ENCODE measurements at places on chromosomes 2 and 18.

GRCh38 chr2:33605056-33605455, 6.0 kb upstream of the FAM98A start:
- no peak for DNase-seq

- DNase-seq, result no peak
Measured at GRCh38 chr2:1307670-1308069, 105.6 kb upstream of the TPO start.

DNA sequence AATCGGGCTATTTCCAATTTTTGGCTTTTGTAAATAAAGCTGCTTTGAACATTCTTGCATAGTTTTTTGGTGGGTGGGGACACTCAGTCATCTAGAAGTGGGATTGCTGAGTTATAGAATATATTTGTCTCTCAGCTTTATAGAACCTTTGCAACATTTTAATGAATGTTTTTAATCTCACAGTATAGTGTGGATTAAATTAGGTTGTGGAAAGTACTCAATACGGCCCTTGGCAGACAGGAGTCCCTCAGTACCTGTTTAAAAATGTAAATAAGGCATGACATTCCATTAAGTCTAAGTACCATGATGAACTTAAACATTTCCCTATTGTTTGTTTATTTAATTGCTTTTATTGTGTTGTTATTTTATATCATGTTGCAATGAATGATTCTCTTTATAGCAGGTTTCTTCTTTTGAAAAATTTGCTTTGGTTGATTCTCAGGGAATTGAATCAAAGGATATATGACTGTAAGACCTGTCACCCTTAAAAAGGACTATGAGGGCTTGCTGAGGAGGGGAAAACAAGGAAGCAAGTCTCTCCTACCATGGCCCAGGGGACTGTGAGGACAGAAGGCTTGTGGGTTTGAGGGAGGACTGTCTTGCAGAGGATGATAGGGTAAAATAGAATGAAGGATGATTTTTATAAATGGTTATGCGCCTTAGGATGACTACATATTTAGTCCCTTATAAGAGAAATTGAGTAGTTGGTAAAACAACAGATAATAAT, 165.1 kb downstream of the RPIA start:
- DNase-seq, result no peak

DNA sequence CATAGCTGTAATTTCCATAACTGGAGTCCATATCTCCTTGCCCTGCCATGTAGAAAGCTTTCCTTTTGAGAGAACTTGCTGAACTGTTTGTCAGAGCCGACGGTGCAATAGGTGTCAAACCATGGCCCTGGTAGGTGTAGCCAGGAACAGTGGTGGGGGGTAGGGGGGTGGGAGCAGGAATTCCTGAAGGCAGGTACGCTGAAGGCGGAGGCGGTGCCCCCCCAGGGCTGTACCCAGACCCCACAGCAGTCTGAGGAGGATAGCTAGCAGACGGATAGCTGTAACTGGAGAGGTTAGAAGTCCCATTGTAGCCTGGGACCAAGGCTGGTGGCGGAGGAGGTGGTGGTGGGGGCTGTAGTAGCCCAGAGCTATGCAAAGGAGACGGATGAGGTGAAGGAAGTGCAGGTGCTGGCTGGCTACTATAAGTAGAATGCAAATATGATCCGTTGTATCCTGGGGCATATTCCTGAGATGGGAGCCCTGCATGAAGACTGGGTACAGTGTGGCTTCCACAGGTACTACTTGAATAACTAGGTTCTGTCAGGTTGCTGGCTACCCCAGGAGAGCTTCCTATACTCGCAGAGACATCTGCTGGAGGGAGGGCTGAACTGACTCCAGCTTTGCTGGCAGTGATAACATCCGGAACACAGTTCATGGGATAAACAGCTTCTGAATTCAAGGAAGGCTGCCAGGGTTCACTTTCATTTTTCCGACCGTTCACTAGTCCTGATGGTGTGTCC, 124.8 kb downstream of the FIGN start:
- DNase-seq, result no peak

DNA sequence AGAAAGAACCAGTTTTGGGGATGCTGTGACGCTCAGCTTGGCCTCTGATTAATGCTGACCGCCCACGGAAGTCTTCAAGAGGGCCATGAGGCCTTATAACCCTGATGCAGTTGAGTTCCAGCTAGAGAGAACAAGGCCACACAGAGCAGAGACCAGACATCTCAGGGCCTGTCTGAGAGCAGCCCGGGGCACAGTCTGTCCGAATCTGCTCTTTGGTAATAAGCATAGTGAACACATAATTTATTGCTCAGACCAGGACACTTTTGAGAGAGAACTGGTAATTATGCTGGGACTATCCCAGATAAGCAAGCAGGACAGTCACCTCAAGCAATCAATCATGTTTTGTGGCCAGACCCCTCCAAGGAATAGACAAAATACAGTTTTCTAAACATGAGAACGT, 68.5 kb downstream of the STPG4 start:
- no peak for DNase-seq

- DNase-seq, result no peak
Measured at GRCh38 chr2:99841749-99842148, 300.6 kb downstream of the AFF3 start.

DNA sequence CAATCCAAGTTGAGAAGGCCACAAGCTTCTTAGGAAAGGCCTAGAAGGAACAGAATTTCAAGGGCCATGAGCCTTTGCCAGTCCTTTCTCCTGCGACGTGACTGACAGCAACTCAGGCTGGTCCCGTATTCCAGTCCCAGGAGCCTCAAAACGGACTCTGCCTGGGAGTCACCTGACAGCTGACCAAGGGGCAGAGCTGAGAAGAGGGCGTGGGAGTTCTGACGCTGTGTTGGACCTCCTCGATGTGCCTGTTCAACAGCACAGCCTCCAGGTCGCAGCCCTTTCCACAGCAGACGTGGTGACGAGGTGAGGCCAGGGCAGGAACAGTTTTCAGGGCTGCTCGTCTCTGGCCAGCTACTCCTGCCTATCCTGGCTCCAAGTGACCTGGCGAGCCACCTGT, 37.6 kb downstream of the CENPO start:
- no peak for DNase-seq

DNA sequence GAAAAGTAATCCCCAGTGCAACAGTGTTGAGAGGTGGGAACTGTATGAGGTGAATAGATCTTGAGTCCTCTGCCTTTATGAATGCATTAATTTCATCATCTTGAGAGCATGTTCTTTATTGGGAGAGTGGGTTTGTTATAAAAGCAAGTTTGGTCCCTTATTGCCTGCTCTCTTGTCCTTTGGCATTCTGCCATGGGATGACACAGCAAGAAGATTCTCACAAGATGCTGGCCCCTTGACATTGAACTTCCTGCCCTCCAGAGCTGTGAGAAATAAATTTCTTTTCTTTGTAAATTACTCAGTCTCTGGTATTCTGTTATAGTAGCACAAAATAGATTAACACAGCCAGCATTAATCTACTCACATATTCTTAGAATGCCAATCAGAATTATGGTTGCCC, 108.6 kb downstream of the EHBP1 start:
- no peak for DNase-seq

- DNase-seq, result no peak
Measured at GRCh38 chr2:179051250-179051649, 1.3 kb upstream of the CCDC141 start.

DNA sequence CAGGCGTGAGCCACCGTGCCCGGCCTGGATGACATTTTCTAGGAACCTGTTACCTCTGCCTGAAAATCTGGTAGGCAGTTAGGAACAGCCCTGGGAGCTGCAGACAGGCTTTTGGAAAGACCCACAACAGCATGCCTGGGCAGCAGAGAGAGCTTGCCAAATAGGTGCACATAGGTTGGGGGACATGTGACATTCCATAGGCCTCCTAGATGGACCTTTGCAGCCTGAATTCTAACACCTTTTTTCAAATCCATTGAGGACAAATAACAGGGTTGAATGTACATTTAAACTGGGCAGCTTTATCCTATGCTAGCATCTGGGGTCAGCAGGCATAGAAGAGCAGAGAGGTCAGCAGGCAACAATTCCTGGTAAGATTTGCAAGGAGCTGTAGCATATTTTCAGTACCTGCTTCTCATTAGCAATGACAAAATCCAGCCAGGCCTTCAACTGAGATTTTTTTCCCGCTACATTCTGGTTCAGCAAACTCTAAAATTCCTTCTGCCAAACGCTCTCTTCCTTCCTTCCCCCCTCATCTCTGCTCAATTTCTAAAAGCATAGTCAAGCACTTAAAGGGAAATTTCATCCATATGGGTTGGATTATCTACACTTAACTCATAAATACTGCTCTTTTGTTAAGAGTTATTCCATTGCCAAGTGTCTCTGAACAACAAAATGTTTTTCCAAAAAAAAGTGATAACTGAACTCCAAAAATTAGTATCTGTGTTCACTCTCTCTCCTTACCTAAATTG, 75.2 kb downstream of the SOWAHC start:
- no peak for DNase-seq

DNA sequence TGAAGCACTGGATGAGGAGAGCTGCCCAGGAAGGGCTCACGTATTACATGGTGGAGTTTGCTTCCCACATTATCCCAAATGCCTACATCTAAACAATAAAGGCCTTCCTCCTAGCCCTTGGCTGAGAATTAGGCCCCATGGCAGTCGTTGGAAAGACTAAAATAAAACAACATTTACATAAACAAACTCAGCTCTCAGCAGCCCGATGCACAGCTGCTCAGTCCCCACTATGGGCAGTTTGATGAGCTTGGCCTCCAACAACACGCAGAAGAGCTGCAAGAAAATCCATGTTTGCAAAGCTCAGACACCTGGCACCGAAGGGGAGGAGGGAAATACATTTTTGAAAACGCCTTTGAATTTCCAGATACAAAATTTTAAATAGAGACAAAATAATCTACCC, 352.4 kb downstream of the EIPR1 start:
- no peak for DNase-seq

DNA sequence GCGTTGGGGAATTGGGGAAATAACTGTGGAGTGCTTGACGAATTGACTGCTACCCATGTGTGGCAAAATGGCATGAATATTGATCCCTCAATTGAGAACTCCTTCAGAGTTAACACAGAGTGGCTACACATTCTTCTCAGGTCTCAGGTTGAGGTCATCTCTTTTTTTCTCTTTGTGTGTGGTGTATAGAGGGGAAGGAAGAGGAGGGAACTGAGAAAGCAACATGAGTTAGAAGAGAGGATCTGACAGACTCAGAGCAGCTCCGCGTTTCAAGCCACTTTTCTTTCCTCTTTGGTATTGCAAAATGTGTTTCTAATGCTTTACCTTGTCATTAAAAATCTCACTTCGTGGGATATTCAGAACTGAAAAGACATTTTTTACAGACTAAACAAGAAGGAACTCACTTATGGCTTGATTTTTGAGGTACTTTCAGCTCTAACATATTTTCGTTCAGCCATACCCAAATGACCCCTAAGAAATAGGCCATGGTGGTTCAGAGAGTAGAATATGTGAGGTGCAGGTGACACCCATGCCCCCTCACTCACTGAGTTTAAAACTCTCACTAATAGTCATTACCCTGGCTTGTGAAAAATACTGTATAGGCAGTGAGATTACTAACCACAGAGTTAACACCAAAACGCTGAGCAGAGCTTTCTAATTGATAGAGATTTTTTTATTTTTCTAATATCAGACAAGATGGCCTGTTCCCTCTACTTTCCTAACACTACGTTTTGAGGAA, 22.5 kb downstream of the STAT4 start:
- DNase-seq, result no peak

DNA sequence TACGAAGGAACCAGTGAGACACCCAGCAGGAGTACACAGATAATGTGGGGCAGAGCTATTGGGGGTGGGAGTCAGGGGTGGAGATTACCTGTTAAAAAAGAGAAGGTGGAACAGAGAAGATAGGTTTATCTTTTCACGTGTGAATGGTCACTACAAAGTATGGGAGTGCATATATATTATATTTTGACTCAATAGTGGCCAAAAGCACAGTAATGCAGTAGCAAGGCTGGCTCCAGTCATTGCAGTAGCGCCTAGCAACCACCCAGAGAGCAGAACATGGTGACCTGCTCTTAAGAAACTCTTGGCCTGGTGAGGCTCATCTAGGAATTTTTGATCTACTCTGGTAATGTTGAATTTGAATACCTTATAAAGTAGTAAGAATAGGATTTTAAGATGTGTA, 1.0 kb downstream of the IMPACT start:
- DNase-seq, result no peak

GRCh38 chr18:43870626-43871025, 593.3 kb upstream of the SYT4 start:
- no peak for DNase-seq
